T follicular helper cell (primary cell): ENCODE measurements at places on chromosomes 3 and 15.

GRCh38 chr3:50466177-50466576 lies 37.3 kb downstream of the CACNA2D2 start:
- no peak for DNase-seq

GRCh38 chr3:167304077-167304476 lies 76.0 kb downstream of the ZBBX start:
- no peak for DNase-seq

- DNase-seq = no peak
Measured at GRCh38 chr15:35013370-35013769, 25.3 kb upstream of the ZNF770 start.

DNA sequence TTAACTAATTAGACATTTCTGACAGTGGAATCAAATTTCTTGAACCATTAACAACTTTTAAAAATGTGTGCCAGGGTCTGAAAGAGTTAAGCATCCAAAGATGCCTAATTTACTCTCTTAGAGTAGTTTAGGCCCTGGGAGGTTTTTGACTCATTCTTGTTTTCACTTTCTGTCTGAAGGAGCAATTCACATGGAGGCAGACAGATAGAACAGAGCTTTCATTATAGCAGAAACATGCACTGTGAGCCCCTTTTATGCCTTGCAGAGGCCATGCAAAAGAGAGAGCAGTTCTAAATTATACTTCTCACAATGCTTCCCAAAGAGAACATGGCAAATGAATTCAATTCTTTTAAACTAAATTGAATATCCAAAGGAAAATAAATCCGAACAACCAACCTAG lies 554.8 kb downstream of the MFSD1 start:
- DNase-seq = no peak

DNA sequence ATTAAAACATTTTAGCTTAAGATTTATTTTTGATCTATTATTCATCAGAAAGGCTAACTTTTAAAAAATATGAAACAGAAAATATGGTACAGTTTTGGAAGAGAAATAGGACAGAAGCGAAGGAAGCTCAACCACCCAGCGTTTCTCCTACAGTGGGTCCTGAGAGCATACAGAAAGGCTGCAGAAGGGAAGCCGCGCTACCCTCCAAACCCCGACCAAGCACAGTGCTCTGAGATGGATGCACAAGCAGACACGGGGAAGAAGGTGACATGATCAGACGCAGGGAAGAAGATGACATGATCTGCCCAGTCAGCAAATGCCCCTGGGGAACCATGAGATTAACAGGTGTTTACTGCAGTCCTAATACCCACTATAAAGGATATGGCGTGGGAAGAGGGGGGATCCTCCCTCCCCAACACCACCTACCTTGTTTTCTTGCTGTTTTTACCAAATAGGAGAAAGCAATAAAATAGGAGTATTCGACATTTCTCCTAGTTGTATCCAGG lies 14.4 kb downstream of the DCUN1D1 start:
- no peak for DNase-seq

- no peak for DNase-seq
Measured at GRCh38 chr15:75049392-75049791, 26.0 kb downstream of the PPCDC start.

DNA sequence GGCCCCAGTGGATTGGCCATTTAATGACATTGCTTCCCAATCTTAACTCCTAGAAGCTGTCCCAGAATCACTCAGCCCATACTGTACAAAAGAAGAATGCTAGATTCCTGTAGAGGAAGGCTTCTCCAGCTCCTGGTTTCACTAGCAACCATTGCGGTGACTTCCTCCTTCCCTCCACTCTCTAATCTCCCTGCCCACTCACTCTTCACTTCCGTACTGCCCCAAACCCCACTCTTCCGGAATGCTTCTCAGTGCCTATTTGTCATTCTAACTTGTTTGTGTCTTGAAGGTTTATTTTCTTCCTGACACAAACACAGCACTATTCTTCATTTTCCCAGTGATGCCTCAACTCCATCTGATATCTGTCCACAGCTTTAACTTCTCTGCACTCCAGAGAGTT lies 97.1 kb upstream of the SPATA16 start:
- DNase-seq = no peak

GRCh38 chr3:180058238-180058637 lies 21.5 kb upstream of the PEX5L start:
- DNase-seq = no peak

- DNase-seq = no peak
Measured at GRCh38 chr15:100733101-100733842, 130.9 kb downstream of the ASB7 start.

- DNase-seq = no peak
Measured at GRCh38 chr3:4571690-4572334, 78.7 kb downstream of the ITPR1 start.

DNA sequence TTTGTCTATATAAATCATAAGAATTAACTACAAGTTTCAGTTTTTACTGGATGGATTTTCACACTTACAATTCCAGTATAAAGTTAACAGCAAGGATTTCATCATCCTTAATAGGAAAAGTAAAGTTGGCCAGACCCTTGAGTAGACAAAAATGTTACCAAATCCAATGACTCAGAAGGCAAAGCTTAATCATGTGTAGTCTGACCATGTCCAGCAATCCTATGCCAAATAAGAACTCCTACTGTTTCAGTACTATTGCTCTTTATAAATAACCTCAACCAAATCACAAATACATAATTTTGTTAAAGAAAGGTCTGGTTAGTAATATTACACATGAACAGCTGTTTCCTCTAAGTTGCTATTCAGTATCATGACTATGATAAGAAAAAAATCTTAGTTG lies 35.0 kb downstream of the PLOD2 start:
- DNase-seq = no peak

DNA sequence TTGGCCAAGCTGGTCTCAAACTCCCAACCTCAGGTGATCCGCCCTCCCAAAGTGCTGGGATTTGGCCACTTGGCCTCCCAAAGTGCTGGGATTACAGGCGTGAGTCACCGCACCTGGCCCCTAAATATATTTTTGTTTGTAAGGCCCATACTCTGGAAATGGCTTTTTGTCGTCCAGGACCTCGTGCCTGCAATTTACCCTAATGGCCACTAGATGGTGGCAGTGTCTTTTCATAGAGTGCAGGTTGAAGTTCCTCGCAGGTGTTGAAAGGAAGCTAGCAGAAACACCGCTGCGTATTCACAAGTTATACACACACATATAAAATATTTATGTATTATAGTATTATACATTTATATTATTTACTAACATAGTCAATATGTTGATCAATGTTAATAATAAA lies 97.2 kb downstream of the LRTM1 start:
- DNase-seq = no peak

DNA sequence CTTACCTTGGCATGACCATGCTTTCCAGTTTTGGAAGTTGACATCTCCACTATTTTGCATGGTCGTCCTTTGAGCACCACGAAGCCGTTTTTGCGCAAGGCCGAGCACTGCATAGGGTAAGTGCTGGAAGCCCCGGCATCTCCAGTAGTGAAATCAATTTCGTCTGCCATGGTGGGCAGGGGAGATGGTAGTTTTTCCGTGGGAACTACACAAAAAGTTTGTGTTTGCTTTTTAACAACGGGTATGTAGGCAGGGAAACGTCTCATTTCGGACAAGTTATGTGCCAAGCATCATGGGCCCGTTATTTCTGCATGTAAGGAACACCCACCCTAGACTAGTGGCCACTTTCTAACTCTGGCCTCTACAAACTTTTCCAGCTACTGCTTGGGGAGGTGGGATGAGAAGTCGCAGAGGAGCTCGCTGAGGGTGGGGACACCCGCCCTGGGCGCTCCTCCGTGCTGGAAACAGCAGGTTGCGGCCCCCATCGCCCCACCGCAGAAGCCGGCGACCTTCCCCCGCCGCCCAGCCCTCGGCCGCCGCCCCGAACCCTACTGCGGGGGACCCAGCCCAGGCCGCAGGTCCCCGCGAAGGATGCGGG lies 701 bp downstream of the EIF5A2 start:
- no peak for DNase-seq

GRCh38 chr3:191329654-191330529 lies at the start of gene UTS2B:
TSS of gene UTS2B (minus strand) at chr3:191330526. CDS start at chr3:191282189, 48,337 bp downstream.
- DNase-seq = peak; percentile 4

DNA sequence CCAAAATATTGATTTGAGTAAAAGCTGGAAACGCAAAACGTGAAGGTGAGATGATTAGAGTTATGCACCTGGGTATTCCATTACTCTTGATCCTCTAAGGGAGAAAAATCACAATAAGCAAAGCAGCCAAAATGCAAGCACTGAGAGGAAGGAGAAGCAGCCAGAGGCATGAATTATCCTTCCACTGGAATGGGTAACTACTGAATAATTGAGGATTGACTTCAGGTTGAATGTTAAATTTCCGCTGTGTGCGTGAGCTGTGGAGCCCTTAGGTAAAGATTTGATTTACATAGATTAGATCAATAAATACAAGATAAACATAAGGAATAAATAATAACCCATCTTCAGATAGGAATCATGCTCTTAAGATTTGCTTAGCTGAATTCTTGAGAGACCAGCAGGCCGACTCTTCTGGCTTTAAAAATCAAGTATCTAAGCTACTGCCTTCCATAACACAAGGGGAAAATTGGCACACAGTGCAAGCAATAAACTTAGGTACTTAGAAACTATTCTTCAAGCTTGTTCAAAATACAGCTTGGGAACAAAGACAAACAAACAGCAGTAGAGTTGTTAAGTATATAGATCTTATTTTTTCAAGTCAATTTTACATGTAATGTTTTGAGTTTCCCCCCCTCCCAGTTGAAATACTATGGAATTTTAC lies 1459.5 kb downstream of the ZPLD1 start:
- no peak for DNase-seq

GRCh38 chr3:137792626-137793271 lies 28.6 kb downstream of the SOX14 start:
- no peak for DNase-seq

DNA sequence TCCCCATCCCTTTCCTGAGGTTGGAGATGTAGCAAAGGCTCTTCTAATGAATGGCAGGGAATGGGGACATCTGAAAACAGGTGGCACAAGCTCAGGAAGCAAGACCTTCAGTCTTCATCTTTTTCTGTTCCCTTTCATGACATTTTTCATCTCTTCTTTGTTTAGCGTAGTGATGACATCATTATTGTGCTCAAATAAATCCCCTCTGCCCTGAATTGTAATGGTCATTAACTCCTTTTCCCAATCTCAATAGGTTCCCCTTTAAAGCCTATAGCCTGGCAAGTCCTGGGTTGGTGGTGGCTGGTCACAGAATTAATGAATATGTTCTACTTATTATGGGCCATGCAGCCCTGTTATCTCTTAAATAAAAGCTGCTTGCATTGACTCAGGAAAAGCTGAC lies 21.4 kb downstream of the TF start:
- no peak for DNase-seq

GRCh38 chr3:123798550-123798949 lies 85.6 kb downstream of the MYLK start:
- no peak for DNase-seq

GRCh38 chr15:41917767-41918430 lies 24.0 kb upstream of the SPTBN5 start:
- no peak for DNase-seq

GRCh38 chr3:179038216-179038898 lies 33.3 kb downstream of the ZMAT3 start:
- no peak for DNase-seq

GRCh38 chr3:152943645-152944044 lies 108.7 kb downstream of the P2RY1 start:
- DNase-seq = no peak

- no peak for DNase-seq
Measured at GRCh38 chr3:35200056-35200455, 439.3 kb upstream of the ARPP21 start.

- DNase-seq = no peak
Measured at GRCh38 chr3:156551746-156552145, 3.2 kb downstream of the SSR3 start.

GRCh38 chr3:146184241-146185015 lies 23.4 kb upstream of the PLOD2 start:
- DNase-seq = no peak

DNA sequence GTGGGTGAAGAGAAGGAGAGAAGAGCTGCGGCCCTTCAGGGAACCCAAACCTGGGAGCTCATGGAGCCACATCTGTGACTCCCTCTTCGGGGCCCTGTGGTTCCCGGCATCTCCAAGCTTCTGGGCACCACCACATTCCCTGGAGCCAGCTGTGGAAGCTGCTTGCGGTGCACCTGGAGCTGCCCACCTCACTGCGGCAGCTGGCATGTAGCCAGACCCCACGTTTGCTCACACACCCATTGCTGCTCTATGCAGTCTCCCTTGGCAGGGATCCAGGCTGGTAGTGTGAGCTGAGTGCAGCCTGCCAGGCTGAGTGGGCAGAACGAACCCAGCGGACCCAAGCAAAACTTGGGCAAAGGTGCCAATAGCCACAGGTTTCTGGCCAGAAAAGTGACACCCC lies 16.8 kb upstream of the PLA2G4E start:
- DNase-seq = no peak

DNA sequence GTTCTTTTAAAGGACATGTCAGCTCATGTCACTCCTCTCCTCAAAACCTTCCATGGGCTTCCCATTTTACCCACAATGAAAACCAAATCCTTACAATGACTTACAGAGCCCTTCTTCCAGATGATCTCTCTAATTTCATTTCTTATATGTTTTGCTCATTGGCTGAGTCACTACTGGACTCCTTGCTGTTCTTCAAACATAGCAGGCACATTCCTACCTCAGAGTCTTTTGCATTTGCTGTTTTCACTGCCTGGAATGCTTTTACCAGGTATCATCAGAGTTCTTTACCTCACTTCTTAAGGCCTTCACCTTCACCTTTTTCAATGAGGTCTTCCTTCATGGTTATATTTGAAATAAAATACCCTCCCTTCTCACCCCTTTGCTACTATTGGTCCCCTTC lies 57.3 kb downstream of the NECTIN3 start:
- no peak for DNase-seq

- no peak for DNase-seq
Measured at GRCh38 chr3:65006300-65006739, 318.5 kb upstream of the ADAMTS9 start.

DNA sequence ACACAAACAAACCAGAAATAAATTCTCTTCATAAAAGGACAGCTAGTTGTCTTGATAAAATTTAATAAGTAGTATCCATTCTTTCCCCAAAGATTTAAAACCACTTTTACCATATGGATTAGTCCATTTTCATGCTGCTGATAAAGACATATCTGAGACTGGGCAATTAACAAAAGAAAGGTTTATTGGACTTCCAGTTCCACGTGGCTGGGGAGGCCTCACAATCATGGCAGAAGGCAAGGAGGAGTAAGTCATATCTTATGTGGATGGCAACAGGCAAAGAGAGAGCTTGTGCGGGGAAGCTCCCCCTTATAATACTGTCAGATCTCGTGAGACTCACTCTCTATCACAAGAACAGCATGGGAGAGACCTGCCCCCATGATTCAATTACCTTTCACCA lies 38.7 kb downstream of the C2CD4B start:
- no peak for DNase-seq

GRCh38 chr15:77839970-77840905 lies 207.5 kb upstream of the LINGO1 start:
- no peak for DNase-seq

- no peak for DNase-seq
Measured at GRCh38 chr15:38080651-38081275, 146.3 kb downstream of the TMCO5A start.
